NCI-H460 (cell line): ENCODE measurements at places on chromosomes 7 and 10. TPM values are rescaled to one million over a fixed set of nuclear protein-coding genes. Genes with fewer than 3 reads are reported as not detected.

DNA sequence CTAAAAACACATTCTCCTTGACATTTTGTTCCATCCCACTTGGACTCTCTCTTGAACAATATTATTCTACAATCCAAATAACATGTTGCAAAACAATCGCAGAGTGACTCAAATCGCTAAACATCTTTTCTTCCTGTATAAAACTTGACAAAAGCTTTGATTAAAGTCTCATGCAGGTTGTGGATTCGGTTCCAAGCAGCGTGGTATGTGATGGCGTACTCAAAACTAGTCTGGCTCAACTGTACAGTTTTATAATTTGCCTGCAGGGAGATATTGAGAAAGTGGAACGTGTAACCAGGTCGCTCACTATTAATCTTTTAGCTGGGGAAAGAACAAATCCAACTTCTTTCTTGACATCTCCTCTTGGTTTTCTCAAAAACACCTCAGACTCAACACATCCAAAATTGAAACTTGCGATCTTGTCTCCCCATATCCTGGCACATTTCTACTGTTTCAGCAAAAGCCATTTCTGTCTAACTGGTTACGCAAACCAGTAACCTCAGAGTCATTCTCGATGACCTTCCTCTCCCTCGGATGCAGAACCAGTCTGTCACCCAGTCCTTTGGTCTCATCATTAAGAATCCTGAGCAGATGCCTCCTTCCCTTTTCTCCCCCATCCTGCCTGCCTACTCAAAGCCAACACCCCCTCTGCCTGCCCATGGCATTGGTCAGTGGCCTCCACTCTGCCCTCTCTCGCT is 100.1 kb downstream of the CACNB2 start:
- no peak for DNase-seq

The NUTM2E gene
- not detected in 2 replicates for total RNA-seq

The ERVW-1 gene
- total RNA-seq = not detected in 2 replicates

GRCh38 chr10:87578842-87579401 is 74.2 kb downstream of the MINPP1 start:
- no peak for DNase-seq
